ENCODE measurements at places on chromosomes 2 and 18.

GRCh38 chr18:74255131-74255616 is 36.6 kb downstream of the CYB5A start:
- no peak for DNase-seq

DNA sequence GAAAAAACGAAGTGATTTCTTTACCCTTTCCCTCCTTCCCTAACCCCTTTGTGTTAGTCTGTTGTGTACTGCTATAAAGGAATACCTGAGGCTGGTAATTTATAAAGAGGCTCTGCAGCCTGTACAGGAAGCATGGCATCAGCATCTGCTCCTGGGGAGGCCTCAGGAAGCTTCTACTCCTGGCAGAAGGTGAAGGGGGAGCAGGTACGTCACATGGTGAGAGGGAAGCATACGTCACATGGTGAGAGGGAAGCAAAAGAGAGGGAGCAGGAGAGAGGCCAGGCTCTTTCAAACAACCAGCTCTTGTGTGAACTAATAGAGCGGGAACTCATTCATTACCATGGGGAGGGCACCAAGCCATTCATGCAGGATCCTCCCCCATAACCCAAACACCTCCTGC is 126.2 kb downstream of the CAPN13 start:
- DNase-seq = no peak

DNA sequence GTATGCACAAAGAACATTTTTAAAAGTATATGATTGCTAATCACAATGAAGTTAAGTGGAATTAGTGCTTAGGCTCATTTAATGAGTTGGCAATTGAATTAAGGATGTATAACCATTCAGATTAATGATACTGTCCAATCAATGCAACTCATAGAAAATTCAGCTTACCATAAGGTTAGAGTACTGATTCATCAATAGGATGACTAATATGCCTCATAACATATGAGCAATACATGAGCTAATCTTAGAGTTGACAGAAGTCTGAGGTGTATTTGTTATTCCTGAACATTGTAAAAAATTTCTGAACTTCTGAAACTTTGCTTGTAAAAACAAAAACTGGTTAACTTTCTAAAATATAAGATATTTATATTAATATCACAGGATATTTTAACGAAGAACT is 118.3 kb upstream of the NETO1 start:
- DNase-seq = no peak

- no peak for DNase-seq
Observed at GRCh38 chr2:14677039-14677438, 44.5 kb downstream of the LRATD1 start.

DNA sequence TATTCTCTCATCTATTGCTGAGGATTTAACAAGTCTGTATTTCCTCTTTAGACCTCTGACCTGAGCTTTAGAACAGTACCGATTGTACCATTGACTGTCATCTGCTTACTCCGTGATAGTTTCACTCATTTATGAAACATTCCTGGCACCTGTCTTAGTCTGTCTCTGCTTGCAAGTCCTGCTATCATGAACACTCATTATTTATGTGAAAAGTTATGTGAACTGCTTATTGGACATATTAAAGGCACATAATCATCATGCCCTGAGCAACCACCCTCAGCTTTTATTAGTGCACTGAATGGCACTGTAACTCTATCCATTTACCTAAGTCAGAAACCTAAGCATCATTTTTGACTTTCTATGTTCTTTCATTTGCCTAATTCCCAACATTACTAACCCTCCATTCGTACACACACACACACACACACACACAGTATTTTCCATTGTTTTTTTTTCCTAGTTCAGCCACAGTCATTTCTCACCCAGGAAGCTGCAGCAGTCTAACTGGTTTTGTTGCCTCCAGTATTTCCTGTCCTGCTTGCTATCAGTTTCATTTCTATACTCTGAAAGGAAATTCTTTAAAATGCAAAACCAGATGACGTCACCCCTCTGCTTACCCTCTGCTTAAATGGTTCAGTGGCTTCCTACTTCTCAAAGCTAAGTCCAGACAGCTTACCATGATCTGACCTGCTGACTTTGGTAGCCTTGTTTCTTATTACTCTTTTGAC is 146.1 kb downstream of the HAUS1 start:
- DNase-seq = no peak

DNA sequence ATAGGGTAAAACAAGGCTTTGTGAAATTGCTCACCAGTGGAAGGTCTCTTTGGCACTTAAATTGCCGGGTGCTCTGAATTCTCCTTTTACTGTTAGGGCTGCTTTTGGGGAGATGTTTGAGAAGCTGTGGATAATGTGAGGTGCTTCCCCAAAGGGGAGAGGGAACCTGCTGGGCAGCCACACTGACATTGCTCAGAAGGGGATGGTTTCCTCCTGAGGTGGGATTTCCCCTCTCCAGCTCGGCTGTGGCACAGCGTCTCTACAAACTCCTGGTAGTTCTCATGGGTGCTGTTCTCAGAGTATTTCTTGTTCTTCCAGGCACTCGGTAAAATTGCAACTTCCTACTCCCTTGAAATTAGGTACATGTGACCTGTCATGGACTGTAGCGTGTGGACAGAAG is 124.2 kb downstream of the LPIN1 start:
- no peak for DNase-seq

DNA sequence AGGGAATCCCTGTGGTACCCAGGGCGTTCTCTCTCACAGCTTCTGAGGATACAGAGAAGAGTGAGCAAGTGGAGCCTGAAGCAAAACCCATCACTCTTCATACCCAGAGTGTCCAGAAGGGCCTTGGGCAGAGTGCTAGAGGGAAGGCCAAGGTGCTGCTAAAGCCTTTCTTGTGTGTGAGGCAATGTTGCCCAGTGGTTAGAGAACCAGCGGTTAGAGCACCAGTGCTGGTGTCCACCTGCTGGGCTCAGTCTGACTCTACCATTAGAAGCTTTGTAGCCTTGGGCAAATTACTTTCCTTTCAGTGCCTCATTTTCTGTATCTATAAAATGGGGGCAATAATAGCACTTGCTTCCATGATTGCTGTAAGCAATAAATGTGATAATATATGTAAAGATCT is 210.5 kb upstream of the SKOR2 start:
- DNase-seq = no peak

DNA sequence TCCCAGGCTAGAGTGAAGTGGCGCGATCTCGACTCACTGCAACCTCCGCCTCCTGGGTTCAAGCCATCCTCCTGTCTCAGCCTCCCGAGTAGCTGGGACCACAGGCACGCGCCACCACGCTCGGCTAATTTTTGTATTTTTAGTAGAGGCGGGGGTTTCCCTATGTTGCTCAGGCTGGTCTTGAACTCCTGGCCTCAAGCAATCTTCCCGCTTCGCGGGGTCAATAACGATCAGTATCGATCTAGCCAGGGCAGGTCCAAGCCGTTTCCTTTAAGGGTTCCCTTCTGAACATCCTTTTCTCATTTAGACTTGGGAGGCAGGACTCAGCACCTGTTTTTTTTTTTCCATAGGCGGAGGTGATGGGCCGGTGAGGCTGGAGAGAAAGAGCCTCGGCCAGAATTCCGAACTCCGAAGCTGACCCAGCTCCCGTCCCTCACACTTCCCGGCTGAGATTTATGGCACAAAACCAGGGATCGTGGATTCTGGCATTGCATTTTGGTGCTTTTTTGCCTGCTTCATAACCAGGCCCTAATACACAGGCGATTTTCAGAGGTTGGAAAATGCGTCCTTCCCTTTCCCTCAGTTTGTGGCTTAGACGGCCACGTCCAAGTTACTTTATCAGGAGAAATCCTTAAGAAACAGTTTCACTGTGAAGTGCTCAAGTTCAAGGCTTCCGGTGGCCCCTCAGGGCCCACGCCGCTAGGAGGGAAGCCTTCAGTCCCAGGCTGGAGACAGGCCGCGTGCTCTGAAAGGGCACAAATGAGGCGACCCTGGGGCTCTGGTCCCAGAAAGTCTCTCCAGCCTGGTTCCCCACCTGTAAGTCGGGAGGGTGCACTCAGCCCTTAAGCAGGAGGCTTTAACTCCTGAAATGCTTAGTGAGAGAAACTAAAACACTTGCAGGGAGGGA is 998 bp upstream of the SLC66A3 start:
- DNase-seq = no peak

GRCh38 chr2:152864601-152865149 is 146.3 kb downstream of the ARL6IP6 start:
- no peak for DNase-seq

DNA sequence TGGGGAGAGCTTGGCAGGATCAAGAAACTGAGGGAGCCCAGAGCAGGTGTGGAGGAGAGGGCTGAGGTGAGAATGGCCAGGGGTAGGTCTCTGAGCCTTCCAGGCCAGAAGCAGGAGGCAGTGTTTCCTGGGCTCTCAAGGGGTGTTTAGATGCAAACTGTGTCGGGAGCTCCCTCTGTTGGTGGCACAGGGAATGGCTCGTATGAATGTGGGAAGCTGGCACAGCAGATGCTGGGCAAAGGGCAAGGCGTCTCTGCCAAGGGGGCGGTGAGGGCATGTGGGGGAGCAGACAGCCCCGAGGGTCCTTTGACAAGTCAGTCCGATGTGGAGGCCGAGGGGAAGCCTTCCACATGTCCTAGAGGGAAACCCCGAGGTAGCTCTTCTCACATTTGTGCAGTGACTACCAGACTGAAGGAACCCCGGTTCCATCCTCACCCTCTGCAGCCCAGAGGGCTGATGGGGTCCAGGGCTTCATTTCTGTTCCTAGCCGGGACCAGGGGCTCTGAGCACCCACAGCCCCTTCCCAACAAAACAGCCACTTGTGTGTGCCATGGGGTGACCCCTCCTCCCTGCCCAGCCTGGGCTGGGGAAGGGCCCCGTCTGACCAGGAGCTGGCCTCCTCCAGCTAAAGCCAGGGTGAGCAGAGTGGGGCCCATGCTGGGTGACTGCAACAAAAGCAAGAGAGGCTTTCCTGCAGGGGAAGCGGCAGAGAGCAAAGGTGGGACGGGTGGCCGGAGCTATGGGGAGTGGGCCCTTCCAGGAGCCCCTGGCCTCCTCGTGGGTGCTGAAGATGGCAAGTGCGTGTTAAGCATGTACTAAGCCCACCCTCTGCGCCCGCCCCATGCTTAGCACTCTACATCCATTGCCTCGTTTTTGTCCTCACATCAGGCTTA is 103.4 kb downstream of the SEPTIN10 start:
- peak; percentile 53 for DNase-seq

GRCh38 chr2:21005700-21006422 is 38.0 kb downstream of the APOB start:
- no peak for DNase-seq

DNA sequence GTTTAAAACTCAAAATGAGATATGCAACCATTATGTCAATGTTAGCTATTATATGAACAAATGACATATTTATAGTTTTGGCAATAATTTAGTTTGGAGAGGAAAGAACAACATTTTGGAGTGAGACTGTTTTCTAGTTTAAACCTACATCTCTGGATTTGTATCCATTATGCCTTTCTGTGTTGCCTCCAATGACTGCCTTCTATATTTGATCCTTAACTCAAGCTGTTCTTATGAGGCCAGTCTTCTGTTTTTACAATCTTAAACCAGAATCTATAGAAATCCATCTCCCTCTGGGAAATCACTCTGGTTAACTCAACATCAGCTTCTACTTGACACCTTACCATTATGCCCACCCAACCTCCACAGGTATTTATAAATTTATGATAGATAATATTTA is 67.5 kb downstream of the ZNF385B start:
- DNase-seq = no peak

- DNase-seq = no peak
Observed at GRCh38 chr2:100423631-100424030, 6.2 kb upstream of the CHST10 start.

DNA sequence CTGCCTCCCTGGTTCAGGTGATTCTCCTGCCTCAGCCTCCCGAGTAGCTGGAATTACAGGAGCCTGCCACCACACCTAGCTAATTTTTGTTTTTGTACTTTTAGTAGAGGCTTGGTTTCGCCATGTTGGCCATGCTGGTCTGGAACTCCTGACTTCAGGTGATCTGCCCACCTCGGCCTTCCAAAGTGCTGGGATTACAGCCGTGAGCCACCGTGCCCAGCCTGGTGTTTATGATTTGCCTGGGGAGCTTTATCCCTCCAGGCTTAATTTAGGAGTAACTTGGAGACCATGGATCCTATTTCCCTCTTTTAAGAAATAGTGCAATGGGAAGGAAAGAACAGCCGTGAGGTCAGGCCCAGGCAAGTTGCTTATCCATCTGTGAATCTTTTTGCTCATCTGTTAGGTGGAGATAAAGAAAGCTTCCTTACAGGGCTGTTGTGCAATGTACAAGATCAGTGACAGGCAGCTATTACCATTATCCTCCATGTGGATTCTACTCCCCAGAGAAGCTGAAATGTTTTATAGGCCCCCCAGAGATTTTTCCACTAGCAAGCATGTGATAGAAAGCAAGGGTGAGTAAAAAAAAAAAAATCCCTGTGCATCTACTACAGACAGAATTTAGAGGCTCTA is 104.9 kb upstream of the MGAT5 start:
- DNase-seq = no peak

DNA sequence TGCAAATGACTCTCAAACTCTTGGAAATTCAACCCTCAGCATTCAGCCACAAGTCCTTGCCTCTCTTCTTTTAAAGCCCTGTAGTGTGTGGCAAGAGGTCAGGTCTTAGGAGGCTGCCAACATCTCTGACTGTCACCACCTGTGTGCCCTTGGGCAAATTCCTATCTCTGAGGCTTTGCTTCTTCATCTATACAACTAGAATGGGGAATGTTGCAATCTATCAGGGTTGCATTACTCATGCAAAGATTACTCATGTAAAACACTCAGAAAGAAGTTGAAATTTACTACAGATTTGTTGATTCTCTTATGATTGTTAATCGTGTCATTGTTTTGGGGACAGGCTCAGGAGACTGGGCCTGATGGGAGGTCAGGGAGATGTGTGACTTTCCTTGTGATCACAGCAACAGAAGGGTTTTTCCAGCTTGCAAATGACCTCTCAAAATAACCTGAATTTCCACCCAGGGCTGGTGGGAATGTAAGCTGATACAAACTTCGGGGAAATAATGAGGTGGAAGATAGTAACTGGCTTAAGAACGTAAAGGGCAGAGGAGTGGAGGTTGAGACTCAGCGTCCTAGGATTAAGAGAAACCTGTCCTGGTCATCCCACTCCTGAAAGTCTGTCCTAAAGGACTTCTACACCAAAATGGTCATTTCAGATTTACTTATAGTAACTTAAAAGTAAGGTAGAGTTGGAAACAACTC is 32.1 kb upstream of the SIGLEC15 start:
- DNase-seq = no peak

GRCh38 chr2:101433465-101433864 is 41.4 kb downstream of the RFX8 start:
- DNase-seq = no peak

GRCh38 chr2:205176546-205176945 is 505.8 kb upstream of the NRP2 start:
- no peak for DNase-seq

- DNase-seq = no peak
Observed at GRCh38 chr2:68767031-68767961, 32.7 kb downstream of the ARHGAP25 start.

DNA sequence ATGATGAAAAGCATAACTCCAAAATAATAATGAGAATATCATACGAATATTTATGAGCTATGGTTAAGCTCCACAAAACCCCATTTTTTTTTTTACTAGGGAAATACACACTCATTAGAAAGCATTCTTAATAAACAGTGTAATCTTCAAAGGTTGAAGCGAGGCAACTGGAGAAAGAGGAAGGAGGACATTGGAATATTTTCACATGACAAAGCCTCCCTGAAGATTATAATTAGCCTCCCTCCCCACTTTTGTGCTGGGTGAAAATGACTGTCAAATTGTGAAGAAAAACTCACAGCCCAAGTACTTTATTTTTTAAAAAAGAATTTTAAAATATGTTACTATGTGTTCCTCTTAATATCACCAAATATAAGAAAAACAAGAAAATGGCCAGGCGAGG is 64.1 kb upstream of the NFU1 start:
- no peak for DNase-seq

GRCh38 chr2:199624958-199625357 is 167.2 kb upstream of the SATB2 start:
- DNase-seq = no peak

GRCh38 chr2:126858013-126858412 is 40.7 kb upstream of the TEX51 start:
- DNase-seq = no peak

All from activated CD8-positive, alpha-beta memory T cell treated with anti-CD3 and anti-CD28 coated beads for 48 hours (primary cell).